ENCODE measurements at places on chromosomes 2 and 18.

DNA sequence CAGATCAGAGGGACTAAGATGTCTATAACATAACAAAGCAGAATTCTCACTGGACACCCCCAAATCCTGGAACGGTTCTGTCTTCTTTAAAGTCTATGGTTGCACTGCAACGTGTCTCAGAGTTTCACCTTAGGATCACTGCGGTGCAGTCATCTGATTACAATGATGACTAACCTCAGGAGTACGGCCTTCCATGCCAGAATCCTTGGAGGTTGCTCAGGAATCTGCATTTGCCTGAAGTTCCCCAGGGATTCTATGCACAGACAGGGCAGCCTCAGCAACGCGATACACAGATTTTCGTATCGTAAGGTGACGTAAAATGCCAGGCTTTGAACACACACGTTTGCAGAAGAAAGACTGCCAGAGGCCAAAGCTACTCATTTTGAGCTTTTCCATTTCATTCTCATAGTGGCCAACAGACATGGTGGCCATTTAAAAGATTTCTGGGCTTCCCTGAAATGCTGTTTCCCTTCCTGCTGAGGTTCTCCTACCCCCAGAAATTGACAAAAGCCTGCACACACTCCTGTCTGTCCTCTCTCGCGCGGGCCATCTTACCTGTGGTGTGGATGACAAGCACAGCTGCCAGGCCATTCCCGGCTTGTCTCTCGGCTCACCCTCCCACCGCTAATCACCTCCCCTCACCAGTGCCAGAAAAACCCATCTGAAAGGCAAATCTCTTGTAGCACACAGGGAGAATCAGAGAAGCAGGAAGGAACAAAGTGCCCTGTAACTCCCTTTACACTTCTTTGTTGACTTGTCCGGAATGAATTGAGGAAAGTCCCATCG, 148.8 kb downstream of the ACKR3 start:
- no peak for DNase-seq

DNA sequence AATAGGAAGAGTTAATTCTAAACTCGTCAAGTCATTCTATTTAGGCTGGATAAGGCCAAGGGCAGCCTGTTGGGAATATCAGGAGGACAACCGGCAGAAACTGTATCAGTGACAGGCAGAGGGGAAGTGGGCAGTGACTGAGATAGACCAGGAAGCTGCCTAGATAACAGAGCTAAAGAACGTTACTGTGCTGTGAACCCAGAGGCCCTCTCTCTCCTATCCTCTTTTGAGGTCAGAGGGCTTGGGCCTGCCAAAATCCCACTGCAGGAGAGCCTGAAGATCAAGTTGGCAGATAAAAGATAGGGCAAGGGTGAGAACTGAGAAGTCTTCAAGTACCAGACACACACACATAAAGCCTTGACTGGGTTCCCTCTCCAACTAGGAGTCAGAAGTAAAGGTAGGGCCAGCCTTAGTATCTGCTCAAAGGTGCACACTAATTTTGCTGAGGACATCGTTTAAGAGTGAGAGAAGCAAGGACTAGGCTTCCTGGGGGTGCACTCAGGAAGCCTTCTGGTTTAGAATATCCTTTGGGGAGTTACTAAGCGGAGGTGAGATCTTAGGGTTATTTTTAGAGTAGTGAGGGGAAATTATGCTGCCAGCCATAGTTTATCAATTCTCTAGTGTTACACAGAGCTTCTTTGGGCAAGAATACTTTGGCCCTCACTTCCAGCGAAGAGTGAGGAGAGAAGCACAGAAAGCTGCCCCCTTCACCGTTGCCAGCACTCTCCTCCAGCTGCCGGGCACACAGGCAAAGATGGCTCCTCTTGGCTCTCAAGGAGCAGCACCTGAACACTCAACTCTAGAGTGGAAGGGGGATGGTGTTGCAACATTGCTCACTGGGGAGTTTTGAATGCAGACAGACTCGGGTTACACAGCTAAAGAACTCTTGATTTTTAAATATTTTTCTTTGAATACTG, 9.8 kb downstream of the CAVIN2 start:
- DNase-seq = no peak

DNA sequence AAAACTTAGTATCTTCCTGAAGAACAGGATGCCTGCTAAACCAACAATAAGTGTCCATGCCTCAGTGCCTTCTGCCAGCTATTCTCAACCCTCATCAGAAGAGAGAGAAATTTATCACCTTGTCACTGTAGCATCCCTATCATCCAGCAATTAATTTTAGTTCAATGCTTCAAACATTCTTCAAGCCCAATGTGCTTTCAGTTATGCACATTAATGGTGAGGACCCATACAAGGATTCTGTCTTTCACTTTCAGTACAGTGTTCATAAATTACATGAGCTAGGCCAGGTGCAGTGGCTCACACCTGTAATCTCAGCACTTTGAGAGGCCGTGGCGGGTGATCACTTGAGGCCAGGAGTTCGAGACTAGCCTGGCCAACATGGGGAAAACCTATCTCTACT, 47.0 kb upstream of the MSH6 start:
- no peak for DNase-seq

DNA sequence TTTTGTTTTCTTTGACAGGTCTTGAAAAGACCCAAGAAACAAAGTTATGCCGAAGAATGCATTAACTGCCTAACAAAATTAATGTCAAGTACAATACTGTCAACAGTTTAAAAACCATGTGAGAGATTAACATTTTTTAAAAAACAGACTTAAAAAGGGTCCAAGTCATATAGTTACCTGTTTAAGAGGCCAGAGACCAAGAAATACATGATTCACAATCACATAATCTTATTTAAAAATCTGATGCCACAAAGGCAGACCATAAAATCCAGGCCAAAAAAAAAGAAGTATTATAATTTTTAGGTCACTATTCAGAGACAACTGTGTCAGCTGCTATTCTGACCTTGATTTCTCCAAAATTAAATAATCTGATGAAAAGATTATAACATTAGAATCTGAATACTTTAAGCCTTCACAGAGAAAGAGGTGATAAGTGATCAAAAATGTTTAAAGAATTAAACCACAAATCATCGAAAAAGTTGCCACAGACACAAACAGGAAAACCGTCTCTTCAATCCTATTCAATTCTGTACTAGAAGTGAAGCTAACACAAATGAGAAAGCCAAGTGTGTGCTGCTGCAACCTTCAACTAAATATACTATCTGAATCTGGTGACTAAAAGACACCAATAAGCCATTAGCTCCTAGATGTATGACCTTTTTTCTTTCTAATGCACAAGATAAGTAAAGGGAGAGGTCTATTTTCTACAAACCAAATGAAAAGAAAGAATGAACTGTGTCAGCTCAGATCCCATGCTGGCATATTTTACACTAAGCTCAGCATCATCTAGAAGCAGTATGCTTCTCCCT, 286.0 kb downstream of the ZEB2 start:
- no peak for DNase-seq

DNA sequence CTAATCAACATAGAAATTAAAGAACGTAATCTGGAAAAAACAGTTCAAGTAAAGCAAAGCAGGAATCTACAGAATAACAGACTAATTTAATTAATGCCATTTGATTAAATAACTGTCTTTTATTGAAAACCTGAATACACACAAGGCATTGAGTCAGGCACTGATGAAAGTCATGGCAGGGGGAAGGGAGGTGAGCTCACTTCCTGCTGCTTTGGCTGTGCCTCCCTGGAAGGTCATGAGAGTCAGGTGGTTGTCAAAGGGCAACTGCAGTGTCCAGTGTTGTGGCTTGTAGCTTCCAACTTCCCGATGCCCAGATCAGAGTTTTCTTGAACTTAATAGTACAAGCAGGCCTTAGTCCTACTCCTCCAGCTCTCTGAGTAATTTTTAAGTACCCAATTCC, 180.9 kb downstream of the PID1 start:
- DNase-seq = no peak

- no peak for DNase-seq
Measured at GRCh38 chr18:62091487-62092120, 95.3 kb downstream of the PIGN start.

GRCh38 chr2:226981791-226982326, 146.0 kb downstream of the RHBDD1 start:
- no peak for DNase-seq

DNA sequence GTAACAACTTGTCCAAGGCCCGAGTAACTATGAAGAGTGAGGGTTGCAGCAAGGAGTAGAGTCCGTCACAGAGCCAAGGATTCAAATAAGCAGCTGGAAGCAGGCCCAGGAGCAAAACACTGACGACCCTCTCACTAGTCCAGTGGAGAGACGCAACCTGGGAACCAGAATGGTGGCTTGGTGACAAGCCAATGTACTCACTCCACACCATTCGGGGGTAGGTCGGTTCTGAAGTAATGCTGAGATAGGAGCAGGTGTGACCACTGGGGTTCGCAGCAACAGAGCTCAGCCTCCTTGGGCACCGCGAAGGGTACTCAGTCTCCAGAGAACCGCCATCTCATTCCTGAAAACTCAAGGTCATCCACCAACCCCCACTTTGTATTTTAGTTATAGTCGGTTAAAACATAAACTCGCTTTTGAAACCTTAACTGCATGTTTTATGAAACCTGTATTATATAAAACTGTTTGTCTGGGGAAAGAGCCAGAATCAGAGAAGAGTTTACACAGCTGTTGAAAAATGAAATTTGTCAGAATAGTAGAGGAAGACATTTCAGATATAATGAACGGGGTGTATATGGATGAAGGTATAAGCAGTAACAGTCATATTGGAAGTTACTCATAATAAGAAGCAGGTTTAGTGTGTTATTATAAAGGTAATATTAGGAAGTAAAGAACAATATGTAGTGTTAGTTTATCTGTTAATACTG, 8.6 kb downstream of the ANKRD62 start:
- no peak for DNase-seq

DNA sequence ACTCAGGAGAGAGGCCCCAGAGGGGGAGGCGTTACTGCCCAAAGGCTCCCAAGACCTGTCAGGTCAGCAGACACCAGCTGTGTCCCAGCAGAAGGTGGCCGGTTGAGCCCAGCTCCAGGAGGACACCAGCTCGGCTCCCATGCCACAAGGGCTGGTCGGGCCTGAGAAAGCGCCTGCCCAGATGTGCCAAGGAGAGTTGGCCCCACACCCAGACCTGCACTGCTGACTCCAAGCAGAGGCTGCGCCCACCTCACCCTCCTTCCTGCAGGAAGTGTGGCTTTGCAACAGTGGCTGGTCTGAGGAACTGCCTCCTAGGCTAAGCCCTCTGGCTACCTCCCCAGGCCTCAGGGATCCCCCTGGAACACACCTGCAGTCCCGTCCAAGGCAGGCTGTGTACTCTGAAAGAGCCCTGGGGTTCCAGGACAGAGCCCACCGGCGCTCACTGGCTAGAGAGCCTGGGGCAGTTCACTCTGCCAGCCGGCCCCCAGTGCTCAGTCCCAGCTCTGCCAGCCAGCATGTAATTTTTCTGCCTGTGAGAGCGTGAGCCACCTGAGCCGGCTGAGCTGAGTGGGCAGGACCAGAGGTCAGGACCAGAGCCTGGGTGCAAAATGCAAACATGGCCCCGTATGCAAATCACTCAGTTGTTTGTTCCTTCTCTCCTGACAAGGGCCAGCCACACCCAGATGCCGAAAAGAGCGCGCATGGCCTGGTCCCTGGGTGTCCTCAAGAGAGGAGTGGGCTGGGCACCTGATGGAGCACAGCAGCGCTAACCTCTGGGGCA, 36.9 kb upstream of the PTMA start:
- no peak for DNase-seq

DNA sequence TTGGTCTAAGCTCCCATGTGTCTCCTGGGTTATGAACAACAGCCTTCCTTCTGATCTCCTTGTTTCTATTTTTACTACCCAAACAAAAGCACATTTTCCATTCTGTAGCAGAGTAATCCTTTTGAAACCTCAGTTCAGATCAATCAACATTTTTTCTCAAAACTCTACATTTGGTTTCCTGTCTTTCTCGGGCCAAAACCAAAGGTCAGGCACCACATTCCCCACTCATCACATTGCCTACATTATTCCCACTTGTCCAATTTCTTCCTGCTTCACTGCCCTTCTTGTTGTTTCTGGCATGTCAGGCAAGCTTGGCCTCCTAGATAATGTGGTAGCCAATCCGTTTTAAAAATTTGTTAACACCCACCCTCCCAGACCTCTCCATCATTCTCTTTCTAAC, 196.8 kb downstream of the PPP1R1C start:
- DNase-seq = no peak

DNA sequence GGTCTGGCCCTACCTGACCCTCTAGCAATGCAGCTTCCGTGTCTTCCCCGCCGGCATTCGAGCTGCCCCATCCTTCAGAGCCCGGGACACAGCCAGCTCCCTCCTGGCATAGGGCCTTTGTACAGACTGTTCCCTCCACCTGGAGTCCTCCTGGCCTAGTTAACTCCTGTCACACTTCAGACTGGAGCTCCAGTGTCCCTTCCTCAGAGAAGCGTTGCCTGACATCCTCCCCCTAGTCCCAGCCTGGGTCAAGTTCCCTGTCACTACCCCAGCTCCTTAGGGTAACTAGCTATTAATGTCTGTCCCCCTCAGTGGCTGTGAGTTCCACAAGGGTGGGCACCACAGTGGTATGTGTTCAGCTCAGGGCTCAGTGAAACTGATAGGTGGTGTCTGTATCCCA, 45.5 kb upstream of the LOXHD1 start:
- no peak for DNase-seq

GRCh38 chr2:30300122-30300455, 68.8 kb downstream of the LBH start:
- DNase-seq = no peak

GRCh38 chr2:9548506-9548905, 7.1 kb downstream of the ADAM17 start:
- DNase-seq = no peak

- no peak for DNase-seq
Measured at GRCh38 chr18:53947092-53947640, 277.3 kb downstream of the MBD2 start.

DNA sequence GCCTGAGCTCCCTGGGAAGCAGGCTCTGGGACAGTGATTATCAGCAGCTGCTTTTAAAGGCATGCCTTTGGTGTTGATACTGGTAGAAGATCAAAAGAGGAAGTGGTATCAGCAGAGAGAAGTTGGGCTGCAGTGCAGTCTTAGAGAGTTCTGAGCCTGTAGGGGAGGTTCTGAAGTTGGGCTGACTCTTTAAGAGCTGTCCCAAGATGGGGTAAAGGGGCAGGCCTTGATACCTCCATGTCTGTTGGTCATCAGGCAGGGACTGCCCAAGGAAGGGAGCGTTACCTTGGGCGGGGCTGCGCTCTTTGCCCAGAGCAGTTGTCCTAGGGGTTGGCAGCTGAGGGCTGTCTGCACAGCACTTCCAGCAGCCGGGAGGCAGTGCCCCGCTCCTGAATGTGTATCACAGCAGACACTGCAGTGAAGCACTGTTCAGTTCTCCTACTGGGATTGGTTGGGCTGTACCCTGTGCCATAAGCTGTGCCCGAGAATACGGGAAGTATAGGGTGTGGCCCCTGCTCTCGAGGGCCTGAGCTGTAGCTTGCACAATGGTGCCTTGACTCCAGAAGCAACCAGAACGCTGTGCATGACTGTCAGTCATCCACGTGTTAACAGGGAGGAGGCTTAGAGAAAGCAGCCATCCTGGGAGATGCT, 177.0 kb downstream of the CTIF start:
- DNase-seq = no peak

DNA sequence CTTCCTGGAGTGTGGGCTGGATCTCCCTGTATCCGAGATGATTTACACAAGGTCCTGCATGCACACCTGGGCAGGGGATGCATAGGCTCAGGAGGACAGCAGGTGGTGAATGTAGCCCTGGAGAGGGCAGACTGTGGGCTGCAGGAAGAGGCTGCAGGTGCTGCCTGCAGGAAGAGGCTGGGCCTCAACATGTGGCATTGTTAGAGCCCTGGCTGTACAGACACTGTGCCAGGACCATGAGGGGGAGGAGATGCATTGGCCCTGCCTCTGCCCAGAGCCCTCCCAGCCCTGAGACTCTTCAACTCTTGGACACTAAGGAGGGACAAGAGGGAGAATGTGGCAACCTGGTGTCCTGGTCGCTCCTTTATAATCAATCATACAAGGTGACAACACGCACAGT, 392.8 kb downstream of the TNS1 start:
- DNase-seq = no peak
